Stimulated activated CD4-positive, alpha-beta T cell treated with anti-CD3 and anti-CD28 coated beads, Interleukin-15, amount 100 ng/mL, for 24 hours (primary cell): ENCODE measurements at places on chromosomes 6 and 20.

GRCh38 chr6:119390247-119390793 is 40.8 kb upstream of the MAN1A1 start:
- no peak for DNase-seq

- peak; percentile 85 for DNase-seq
Observed at GRCh38 chr20:53899351-53900167, 170.8 kb downstream of the BCAS1 start.

DNA sequence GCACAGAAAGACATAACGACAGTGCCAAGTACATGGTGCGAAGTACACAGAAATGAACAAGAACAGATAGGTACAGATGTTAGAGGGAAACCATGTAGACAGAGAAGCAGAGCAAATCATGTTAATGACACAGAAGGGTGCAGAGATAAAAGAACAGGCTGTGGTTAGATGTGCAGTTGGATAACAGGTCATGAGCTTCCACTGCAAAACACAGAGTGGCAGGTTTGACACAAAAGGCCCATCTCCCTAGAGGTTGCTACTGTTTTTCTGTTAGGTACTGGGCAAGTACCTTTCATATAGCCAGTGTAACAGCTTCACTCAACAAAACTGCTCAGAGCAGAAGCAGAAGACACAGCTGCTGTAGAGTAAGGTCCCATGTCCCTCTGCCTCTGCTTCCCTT is 84.6 kb downstream of the AK9 start:
- no peak for DNase-seq

DNA sequence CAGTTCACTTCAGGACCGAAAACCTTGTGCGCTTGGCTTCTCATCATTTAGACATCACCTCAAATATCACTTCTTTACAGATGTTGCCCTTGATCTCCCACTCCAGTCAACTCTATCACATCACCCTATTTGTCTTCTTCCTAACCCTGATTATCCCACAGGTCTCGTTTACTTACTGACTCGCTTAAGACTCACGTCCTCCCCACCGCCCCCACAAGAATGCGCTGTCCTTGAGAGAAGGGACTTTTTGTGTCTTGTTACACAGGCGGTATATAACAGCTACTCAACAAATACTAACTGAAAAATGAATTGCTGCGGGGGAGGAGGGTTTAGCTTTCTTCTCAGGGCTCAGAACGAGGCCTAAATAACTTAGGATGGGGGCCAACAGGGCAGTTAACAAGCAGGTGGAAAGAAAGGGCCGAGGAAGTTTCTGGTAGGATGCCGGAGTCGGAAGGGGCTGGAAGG is 527 bp downstream of the TOMM34 start:
- peak; percentile 77 for DNase-seq

DNA sequence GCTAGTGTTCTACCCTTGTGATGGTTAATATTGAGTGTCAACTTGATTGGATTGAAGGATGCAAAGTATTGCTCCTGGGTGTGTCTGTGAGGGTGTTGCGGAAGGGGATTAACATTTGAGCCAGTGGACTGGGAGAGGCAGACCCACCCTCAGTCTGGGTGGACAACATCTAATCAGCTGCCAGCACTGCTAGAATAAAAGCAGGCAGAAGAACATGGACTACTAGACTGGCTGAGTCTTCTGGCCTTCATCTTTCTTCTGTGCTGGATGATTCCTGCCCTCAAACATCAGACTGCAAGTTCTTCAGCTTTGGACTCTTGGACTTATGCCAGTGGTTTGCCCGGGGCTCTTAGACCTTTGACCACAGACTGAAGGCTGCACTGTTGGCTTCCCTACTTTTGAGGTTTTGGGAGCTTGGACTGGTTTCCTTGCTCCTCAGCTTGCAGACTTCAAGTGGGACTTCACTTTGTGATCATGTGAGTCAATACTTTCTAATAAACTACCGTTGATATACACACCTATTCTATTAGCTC is 50.1 kb downstream of the SDHAF4 start:
- no peak for DNase-seq

DNA sequence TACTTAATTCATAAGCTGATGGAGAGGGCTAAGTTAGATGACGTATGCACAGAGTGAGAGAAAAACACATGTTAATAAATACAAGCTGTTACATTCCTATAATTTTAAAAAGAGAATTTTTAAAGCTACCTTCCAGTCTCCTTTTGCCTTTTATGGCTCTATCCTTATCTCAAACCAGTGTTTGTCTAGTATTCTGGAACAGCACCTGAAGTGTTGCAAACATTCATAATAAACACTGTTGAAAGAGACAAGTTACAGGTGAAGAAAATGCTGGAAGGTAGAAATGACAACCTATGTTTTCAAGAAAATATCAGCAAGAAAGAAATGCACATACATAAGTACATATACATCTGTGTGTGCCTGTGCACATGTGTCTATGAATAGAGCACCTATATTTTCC is 409.1 kb downstream of the PKHD1 start:
- no peak for DNase-seq
